Cerebellar nuclear complex (tissue), 1 donor: ENCODE measurements at places on chromosomes 4 and X.

DNA sequence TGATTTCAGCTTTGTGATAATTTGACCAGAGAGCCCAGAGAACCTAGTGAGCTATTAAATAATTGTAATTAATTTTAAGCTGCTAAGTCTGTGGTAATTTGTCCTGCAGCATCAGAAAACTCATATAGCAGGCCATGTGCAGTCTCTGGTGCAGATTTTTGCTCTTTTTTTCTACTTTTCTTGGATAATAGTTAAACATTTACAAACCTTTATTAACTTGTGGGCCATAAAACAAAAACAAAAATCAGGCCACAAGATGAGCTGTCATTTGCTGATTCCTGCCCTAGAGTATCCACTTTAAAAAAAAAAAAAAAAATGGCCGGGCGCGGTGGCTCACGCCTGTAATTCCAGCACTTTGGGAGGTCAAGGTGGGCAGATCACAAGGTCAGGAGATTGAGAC, 99.8 kb downstream of the CLDN22 start:
- no peak for DNase-seq

GRCh38 chr4:182928061-182928460, 10.9 kb upstream of the DCTD start:
- no peak for DNase-seq

DNA sequence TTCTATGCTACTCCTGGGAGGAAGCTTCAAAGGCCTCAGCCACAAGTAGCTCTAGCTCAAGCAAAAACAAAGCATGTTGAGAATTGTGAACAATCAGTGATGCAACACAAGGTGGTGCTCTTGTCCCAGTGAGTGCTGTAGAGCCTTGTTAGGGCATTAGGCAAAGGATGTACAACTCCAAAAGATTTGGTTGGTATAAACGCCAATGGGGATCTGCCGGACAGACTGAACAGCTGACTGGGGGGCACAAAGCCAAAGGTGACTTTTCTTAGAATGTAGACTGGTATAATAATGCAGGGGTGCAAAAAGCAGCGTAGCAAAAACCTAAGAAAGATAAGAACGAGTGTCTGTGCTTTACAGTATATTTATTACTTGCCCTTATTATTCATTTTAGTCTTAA, 62.6 kb upstream of the ALB start:
- no peak for DNase-seq

- no peak for DNase-seq
Measured at GRCh38 chr4:99807666-99808065, 9.0 kb upstream of the DAPP1 start.

DNA sequence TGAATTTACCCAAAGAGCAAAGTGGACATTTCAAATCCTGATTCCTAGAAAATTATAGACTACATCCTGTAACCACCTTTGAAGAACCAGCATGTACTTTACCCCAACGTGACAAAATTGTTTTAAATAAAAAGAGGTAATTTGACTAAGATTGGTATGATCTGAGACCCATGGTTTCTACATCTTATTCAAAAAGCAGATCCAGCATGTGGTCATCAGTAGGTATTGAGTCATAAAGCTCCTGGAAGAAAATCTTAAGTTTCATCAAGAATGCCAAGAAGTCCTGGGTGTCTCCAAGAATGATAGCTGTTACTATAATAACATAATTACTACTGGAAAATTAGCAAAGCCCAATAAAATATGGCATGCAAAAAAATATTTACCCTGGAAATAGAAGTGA, 61.8 kb downstream of the NFKB1 start:
- no peak for DNase-seq

- no peak for DNase-seq
Measured at GRCh38 chrX:652341-652741, 21.8 kb downstream of the SHOX start.

- DNase-seq: no peak
Measured at GRCh38 chr4:3484057-3484973, 21.2 kb downstream of the DOK7 start.

- no peak for DNase-seq
Measured at GRCh38 chrX:2928191-2928582, 952 bp downstream of the ARSD start.

DNA sequence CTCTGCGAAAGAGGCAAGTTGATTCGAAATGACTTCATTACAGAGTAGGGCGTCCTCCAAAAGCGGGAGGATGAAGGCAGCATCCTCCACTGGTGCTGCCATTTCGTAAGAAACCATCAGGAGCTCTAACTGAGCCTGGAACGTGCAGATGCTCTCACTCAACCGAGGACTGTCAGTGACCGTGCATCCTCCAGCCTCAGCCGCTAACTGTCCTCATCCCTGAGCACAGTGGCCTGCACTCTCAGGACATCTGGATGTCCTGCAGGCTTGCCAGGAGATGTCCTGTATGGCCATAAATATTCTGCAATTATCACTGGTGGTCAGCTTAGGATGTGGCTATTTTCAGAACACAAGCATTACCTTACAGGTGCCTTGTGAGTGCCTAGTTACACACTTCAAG, 107.1 kb upstream of the ADRA2C start:
- no peak for DNase-seq

- DNase-seq: no peak
Measured at GRCh38 chr4:150909116-150909515, 106.0 kb downstream of the LRBA start.

- no peak for DNase-seq
Measured at GRCh38 chr4:107035819-107036583, at the start of gene DKK2. Gene DKK2, minus strand, starts transcription at chr4:107036313. Its CDS starts 722 bp downstream, at chr4:107035591.

DNA sequence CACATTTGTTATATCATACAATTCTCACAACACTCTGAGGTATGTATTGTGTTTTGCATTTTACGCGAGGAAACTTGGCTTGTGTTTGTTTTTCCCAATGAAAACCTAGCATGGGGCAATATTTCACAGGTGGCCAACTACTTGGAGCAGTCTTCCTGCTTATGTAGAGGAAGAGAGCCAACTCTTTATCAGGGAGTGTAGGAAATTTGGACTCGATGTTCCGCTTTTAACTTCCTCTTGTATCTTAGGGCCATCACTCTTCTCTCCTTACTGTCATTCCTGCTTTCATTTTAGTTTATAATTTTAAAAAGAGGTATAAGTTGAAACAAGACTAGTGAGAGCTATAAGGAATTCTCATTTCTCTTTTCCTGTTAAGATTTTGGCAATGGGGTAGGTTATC, 107.7 kb upstream of the RPS6KA3 start:
- no peak for DNase-seq

DNA sequence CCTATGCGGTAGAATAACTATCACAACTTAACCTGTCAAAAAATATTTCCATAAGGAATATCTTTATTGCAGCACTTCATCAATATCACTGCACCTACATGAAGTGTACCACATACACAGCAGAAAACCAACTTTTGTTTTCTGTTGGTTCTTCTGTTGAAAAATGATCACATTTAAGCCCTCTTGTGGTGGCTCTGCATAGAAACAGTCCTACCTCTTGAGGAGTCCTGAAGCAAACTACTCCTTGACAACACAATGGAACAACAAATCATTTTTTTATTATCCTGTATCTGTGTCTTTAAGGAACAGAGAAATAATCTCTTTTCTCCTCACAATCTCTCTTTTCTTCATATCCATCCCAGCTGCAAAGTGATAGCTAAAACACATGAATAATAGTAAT, 39.8 kb upstream of the ATOH1 start:
- no peak for DNase-seq

DNA sequence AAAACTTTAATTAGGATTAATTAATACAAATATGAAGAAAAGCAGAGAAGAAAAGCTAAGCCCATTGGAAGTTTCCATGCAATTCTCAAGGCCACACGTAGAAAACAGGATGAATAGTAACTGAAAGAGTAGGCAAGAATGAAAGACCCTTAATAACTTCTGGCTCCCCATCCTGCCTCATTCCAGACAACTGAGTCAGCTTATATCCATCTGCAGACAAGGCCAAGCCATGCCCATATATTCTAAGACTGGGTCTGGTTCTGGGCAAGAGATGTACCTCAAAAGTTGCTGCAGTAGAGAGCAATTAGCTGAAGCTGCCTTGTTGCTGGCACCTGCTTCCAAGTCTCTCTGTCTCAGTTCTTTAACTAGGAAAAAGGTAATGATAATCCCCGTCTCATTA, 244.1 kb downstream of the GPC3 start:
- no peak for DNase-seq

DNA sequence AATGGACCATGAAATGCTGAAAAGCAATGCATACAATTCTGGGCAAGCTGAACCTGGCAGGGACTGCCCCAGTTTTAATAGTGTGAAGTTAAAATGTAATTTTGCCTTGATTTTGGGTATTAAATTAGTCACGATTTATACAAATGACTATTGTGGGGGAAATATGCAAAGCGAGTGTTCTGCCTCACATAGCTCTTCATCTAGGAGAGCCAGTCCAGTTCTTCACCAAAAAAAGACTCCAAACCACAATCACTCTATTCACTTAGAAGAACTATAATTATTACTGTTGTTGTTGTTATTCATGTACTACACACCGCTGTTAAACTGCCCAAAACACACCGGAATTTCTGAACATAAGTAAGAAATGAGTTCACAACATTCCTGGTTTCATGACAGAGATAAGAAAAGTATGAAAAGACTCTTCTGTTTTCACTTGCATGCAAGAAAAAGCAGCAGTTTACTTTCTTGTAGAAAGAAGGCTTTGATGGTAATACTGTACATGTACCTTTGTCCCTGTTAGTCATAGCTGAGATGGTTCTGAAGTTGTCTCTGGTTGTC, 101.9 kb downstream of the QRFPR start:
- no peak for DNase-seq

GRCh38 chrX:68503836-68504636, 5.2 kb downstream of the YIPF6 start:
- DNase-seq: no peak

DNA sequence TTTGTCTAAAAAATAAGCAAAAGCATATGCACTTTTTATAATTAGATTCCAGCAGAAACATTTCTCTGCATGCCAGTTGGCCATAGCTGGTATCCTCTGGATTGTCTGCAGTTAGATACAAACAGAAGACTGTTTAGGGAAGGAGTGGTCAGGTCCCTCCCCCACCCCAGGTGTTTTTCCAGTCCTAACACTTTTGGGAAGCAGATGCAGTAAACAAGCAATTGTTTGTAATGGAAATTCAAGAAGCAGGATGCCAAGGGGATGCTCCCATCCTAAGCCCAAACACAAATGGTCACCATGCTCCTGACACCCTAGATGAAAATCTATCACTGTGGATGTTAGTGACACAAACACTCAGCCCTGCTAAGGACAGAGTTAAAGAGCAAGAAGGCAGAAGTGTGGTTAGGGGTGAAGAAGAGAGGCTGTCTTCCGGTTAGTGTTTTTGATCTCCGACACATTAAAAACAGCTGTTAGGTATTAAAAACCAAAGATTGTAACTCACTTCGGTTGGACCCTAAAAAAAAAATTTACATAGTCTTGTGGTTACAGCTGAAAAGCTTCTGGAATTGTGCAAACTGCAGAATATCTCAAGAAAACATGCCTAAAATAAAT, 7.9 kb downstream of the LEF1 start:
- no peak for DNase-seq

DNA sequence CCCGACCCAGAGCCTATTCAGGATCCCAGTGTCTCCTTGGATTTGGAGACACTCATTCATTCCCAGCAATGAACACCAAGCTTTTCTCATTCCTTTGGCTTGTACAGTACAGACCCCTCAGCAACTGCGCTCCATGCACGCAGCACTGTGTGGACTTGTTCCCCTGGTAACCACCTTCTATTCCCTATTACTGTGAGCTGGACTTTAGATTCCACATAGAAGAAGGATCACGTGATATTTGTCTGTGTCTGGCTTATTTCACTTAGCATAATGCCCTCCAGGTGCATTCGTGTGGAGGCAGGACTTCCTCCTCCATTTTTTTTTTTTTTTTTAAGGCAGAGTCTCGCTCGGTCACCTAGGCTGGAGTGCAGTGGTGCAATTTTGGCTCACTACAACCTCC, 106.4 kb downstream of the PHKA2 start:
- no peak for DNase-seq

- no peak for DNase-seq
Measured at GRCh38 chrX:140817943-140818342, 108.4 kb downstream of the LINC00632 start.

DNA sequence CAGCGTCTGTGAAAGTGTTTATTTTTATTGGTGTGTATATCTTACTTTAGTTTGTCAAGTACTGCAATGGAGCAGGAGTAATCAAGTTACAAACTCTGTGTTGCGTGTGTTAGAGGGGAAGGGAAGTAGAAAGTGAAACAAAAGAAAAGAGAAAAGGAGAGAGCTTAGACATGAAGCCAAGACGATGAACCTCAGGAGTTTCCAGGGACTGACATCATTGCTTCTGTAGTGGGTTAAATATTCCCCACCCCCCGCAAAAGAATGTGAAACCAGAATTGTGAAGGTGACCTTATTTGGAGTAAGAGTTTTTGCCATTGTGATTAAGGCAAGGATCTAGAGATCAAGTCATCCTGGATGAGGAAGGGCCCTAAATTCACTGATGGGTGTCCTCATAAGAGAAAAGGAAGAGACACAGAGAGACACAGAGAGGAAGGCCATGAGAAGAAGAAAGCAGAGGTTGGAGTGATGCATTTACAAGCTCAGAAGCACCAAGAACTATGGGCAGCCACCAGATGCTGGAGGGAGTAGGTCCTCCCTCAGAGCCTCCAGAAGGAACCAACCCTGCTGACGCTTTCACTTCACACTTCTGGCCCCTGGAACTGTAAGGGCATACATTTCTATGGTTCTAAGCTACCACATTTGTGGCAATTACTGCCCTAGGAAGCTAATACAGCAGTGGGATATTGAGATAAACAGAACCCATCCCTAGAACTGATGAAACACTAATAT, 173.6 kb upstream of the SFRP2 start:
- DNase-seq: no peak
